ENCODE measurements at places on chromosomes 3 and 15. TPM values are rescaled to one million over a fixed set of nuclear protein-coding genes. Genes with fewer than 3 reads are reported as not detected.
A peak's percentile ranks its signal among the peaks of the same experiment; 100 is the strongest.

The CHRNB4 gene
- not detected for total RNA-seq

The CASR gene
- total RNA-seq = not detected

The OSBPL10 gene
- 33.7 TPM for total RNA-seq

The PKM gene
- 3,717 TPM for total RNA-seq

The CCR9 gene
- total RNA-seq = not detected

The GNAT1 gene
- total RNA-seq = not detected

The PTPRG gene
- total RNA-seq = 7.4 TPM

The CD96 gene
- not detected for total RNA-seq

DNA sequence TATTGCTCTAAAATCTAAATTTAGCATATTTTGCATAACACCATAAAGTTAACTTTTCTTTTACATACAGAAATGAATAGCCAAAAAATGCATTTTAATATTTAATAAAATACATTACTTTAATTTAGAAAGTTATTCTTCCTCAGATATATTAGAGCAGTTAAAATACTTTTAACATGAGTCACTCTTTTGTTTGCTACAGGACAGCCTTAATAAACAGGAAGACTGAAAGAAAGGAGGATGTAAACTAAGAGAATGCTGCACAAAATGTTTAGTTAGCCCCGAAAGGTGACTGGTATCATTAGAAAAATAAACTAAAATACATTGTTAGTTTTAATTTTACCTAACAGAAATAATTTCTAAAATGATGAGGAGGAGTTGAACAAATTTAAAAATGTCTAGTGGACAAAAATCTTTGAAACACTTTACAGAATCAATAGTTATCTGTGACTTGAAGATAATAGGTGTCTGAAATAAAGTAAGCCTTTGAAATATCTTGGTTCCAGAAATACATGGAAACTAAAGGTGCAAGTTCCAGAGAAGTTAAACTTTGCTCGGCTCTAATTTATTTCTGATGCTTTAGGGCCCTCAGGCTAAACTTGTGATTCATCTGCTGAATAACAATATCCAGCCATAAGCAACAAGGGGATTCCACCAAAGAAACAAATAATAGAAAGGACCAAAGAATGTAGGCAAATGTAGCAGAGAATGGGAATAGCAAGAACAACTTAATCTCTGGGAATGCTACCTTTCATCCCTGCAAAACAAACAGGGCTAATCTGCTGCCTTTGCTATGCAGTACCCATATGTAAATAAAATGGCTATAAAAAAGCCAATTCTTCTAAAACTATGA, 138.3 kb upstream of the UBP1 start:
- peak; percentile 16 for DNase-seq

DNA sequence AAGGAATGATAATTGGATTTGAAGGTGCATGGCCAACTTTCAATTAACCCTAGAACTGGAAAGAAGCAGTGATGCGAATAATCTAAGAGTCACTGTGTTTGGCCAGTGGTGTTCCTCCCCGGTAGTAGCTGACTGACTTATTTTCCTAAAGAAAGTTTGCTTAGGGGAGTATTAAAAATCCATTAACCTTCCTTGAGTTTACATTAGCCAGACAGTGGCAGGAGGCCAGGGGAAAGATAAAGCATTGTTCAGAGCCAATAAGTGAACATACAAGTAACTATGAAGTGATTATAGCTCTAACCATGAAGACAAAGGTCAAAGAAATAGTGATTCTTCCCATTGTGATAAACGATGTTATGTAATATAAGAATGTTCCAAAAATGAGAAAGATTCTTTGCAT, 8.9 kb upstream of the TMEM202 start:
- DNase-seq = peak; percentile 44

DNA sequence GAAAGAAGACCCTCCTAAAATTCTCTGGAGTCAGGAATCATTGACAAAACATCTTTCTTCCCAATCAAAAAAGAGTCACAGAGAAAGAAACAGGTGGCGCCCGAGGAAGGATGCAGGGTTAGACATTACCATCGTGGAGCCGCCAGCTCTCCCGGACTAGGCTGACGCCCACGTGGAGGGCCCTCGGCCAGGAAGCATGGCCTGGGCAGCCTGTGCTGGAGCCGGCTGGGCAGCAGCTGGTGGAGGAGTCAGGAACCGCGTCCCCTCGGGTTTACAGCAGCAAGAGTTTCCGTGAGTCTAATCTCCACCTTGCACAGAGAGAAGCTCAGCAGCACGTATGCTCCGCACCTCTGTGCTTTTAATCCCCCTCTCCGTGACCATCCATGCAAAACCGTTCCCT, 533.7 kb upstream of the ATP11B start:
- no peak for DNase-seq

- DNase-seq = no peak
Measured at GRCh38 chr15:91917686-91918360, 64.3 kb downstream of the SLCO3A1 start.

DNA sequence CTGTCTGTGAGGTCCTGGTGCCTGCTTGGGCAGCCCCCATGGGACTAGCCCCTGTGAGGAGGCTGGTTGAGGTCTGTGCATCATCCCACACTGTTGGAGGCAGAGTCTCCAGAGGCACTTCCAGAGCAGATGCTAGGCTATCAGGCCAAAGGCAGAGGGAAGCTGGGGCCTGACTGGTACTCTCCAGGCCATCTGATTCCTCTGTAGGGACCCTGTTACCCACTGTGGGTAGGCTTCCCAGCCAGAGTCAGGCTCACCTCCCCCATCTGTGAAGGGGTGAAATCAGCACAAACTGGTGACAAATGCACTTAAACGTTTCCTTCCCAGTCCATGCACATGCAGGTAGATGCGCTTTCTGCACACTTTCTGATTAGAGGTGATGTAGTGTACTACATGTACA, 212.6 kb upstream of the TOPAZ1 start:
- no peak for DNase-seq

GRCh38 chr15:50148362-50148963, 29.4 kb upstream of the ATP8B4 start:
- peak; percentile 43 for DNase-seq

DNA sequence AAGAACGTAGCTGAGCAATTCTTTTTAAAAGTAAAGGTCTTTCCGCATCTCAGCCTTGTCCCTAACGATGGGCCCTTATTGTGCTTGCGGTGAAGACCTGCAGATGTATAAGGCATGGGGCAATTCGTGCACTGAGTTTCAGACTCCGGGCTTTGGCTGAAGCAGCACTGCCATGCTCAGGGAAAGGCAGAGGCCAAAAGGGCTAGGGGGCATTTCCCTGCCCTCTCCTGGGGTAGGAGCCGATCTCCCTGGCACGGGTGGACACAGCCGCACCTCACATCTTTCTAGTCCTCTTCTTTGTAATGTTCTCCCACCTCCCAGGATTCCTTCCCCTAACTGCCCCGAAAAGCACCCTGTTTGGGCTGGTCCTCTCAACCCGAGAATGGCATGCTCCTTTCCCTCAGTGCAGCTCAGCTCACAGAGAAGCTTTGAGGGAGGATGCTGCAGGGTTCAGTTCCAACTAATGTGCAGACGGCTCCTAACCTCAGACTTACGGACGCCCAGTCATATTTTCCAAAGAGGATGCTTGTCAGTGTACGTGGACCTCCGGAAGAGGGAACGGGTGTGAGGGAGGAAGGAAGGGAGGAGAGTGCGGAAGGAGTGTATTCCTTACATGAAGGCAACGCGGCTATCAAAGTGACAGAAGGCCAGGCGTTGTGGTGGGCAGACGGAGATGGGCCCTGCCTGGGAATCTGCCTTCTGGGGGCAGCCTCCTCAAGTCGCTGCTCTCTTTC, 61.2 kb downstream of the SYNM start:
- no peak for DNase-seq

DNA sequence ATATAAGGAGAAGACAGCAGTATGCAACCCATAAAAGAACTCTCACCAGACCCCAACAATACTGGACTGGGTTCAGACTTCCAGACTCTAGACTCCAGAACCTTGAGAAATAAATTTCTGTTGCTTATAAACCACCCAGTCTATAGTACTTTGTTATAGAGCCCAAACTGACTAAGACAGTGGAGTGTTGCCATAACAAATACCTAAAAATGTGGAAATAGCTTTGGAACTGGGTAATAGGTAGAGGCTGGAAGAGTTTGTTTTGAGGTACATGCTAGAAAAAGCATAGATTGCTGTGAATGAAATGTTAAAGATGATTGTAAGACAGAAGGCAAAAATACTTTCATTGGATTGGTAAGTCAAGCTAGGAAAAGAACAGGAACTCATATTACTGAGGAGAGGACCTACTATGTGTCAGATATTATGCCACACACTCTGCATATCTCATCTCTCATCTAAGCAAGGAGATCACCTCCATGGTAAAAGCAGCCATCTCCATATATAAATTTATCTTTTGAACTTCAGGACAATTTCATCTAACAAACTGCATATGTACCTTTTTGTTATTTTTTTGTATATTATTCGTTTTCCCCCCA, 67.4 kb upstream of the FNDC3B start:
- DNase-seq = no peak

DNA sequence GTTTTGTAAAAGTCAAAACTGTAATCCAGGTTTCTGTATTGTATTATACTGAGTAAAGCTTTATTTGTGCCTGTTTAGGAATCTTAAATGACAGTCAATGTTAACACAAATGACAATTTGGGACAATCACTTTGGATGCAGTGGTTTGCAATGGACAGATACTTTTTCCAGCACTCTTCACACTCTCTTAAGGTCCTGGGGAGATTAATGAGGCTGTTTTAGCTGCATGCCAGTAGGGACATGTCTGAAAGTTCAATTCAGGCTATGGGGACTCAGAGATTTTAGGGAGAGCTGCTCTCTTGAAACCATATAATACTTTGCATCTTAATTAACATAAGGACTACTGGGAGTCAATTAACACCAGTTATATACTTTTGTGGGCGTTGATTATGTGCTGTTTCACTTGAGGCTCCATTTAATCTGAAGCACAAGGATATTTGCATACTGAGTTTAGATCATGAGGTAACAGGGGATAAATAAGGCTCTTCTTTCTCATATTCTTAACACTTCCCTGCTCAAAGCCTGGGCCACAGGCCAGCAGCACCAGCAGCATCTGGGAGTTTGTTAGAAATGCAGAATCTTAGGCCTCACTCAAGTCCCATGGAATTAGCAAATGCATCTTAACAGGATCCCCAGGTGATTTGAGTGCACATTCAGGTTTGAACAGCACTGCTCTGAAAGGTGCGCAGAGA, 972.8 kb downstream of the PLOD2 start:
- no peak for DNase-seq

GRCh38 chr3:36210840-36211651, 169.3 kb upstream of the STAC start:
- no peak for DNase-seq

- no peak for DNase-seq
Measured at GRCh38 chr3:14765576-14766427, 53.0 kb upstream of the FGD5 start.

DNA sequence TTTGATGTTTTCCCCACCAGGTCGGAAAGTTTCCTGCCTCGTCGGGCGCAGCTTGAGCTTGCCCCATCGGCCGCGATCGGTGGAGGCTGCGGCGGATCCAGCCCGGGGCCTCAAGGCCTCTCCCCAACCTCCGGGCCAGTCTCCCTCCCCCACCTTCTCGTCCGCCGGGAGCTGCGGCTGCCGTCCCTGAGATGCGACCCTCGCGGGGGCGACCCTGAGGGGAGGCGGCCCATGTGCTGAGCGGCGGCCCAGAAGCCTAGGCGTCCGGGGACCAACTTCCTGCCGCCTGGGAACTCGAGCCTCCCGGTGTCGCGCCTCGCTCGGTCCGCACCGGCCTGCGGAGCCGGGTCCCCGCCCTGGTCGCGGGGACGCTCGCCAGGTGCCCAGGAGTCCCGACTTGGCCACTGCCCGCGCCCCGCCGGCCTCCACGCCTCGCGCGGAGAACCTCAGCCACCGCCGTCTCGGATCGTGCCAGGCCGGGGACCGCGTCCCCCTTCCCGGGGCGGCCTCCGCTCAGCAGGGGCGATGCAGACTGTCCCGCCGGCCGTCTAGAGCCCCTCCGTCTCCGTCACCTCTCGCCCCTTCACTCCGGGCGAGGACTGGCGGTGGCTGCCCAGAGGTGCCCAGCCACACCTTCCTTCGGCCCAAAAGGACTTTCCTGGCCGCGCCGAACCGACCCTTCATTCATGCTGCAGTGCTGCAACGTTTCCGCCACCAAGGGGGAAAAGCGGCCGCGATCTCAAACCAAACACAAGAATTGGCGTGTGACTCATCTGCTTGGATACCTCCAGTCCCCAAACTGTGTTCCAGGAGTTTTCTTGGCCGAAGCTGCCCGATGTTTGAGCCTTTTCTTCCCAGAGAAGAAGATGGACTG, 656 bp downstream of the SLMAP start:
- peak; percentile 39 for DNase-seq

DNA sequence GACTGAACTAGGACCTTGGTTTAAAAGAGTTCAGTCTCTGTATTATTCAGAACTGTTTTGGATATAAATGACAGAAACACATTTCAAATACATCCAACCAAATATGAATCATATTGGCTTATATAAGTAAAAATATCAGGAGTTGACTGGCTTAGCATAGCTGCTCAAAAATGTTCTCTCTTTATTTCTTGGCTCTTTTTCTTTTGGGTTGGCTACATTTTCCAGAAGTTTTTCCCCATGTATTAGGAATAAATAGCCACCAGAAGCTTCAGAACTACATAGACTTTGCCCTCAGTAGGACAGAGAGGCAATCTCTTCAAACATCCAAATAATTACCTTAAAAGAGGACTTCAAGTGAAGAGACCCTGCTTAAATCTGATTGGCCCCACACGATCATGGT, 32.7 kb downstream of the KCNMB2 start:
- no peak for DNase-seq

GRCh38 chr3:99365396-99365795, 273.0 kb upstream of the COL8A1 start:
- DNase-seq = no peak

DNA sequence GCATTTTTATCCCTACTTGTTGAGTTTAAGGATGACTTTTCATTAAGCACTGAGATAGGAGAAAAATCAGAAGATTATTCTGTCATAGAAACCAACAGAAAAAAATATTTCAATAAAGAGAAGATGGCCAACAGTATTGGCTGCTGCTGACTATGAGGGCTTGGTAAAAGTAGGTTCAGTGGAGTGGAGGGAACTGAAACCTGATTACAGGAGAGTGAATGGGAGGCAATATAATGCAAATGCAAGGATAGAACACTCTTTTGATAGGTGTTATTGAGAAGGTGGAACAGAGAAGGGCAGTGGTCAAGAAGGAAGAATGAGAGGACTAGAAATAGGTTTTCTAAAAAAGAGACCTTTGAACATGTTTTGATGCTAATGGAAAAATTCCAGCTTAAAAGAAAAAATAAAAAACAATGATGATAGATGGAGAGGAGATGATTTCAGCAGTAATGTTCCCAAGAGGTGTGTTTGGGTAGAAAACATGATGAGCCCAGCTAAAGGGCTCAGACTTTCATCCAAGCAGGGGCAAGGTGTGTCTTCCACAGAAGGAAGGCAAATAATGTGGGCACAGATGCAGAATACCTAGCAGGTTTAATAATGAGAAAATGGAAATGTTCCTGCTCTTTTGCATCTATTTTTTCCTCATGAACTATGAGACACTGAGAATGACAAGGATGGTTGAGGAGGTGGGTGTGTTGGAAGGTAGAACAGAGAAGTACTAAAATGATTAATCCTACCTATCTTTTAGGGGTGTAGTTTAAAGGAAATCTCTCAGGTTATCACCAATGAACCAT, 397.9 kb upstream of the GOLIM4 start:
- no peak for DNase-seq

- peak; percentile 27 for DNase-seq
Measured at GRCh38 chr15:59313641-59314332, 58.9 kb downstream of the MYO1E start.

Measured in Caki2 (cell line).